Right renal cortex interstitium (tissue), 3 donors: ENCODE measurements at places on chromosomes 2 and 18. TPM values are rescaled to one million over a fixed set of nuclear protein-coding genes. Genes with fewer than 3 reads are reported as not detected.

Gene TGFA
- polyA plus RNA-seq: 17.6 TPM

Gene TSPYL6
- 0.06 TPM for polyA plus RNA-seq

Gene ABCG5
- 0.50 TPM for polyA plus RNA-seq

Gene HSBP1L1
- polyA plus RNA-seq: 15.9 TPM

Gene LIMS3
- 6.3 TPM for polyA plus RNA-seq

DNA sequence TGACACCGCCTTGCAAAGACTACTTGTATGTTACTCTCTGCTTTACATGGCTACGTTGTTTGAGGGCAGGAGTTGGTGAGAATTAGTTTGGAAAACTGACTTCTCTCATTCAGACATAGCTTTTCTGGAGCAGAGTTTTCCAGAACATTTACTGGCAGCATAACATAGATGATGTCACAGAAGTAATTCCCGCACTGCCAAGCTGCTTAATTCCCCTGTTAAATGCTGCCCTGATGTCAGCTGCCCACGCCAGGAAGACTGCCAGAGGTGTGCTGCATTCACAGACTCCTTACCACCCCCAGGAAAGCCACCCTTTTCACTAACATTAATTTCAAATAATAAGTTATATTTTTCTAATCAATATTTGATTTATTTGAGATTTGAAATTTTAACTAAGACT lies 24.7 kb upstream of the PTPN2 start:
- DNase-seq: no peak

GRCh38 chr2:60530660-60531281 lies 22.7 kb downstream of the BCL11A start:
- DNase-seq: no peak

- DNase-seq: no peak
These were observed 58.9 kb upstream of the NCOA1 start for GRCh38 chr2:24432121-24432520.

DNA sequence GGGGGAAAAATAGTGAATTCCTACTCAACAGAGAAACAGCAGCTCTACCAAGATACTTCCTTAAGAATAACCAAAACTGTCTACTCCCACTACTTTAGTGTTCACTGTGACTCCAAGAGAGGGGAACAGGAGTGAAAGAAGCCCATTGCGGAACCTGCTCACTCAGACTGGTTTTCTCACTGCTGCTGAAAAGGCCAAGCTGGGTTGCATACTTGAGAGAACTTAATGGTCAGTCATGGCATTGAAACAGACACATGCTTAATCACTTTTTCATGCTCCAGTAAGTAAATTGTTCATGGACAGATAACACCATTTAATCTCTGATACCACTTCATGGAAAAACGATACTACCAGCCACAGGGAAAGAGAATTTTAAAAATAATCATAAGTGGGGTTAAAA lies 35.7 kb upstream of the SLC8A1 start:
- DNase-seq: no peak

DNA sequence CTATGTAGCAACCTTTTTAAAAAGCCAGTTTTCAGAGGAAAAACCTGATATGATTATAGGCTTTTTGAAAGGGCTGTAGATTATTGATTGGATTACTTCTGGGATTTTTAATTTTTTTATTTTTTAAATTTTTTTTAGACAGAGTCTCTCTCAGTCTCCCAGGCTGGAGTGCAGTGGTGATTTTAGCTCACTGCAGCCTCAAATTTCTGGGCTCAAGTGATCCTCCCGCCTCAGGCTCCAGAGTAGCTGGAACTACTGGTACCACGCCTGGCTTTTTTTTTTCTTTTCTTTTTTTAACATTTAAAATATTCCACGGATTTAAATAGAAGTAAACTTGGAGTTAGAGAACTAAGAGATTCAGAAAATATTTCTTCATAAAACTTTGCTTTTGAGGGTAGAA lies 1.2 kb downstream of the MRPL19 start:
- DNase-seq: no peak

DNA sequence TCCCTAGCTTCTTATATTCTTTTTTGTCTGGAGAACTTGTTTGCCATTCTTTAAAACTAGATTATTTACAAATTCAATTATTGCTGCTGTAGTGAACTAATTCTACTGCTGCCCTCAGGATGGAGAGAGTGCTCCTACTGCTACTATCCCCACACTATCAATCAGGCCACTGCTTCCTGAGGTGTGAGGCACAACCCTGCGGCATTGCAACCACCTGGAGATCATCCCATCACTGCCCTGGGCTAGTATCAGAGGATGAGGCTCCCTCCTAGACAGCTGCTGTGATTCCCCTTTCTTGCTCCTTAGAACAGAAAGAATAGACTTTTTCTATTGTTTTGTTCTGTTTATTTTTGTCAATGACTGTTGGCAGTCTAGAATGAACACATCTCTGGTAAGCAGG lies 146.6 kb downstream of the CDH19 start:
- no peak for DNase-seq

DNA sequence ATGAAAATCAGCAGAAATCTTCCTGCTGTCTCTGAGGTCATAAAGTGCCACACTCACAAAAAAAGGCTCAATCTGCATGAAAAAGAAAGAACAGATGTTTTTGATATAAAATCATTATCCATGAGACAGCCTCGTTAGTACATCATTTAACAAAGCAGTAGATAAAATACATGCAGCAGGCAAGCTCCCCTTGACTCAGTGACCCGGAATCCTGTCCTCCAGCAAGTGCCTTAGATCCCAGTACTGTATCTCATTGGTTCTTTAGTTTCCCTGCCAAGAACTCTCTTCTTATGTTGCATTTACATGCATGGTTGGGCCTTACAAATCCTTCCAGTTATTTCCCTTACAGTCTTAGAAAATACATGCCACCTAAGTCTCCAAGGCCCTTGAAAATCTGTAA lies 148.9 kb upstream of the CCDC195 start:
- no peak for DNase-seq

- no peak for DNase-seq
These were observed 358.4 kb downstream of the CCDC85A start for GRCh38 chr2:56542213-56542612.
